ENCODE measurements at places on chromosomes 12 and 14.

DNA sequence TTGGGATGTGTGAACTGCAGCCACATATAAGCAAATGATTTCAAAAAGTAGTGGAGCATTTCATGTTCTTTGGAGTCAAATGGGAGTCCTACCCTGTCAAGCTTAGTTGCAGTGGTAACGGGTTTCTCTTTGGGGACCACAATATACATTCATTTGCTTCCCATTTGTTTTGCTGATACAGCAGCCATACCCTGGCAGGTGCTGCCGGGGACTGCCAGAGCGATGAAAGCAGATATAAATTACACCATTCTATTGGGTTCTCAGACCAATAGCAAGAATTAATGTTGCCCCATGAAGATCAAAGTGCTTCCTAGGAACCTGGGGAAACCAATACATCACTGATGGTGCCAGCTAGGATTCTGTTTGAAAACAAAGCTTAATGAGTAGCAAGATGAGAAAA lies 1621.5 kb upstream of the FLRT2 start:
- DNase-seq = no peak

GRCh38 chr12:22880331-22880730 lies 255.4 kb downstream of the ETNK1 start:
- no peak for DNase-seq

GRCh38 chr14:99037777-99038430 lies 234.1 kb downstream of the BCL11B start:
- no peak for DNase-seq

GRCh38 chr14:90599339-90599738 lies 202.5 kb downstream of the CALM1 start:
- no peak for DNase-seq

- DNase-seq = no peak
These were observed 13.8 kb upstream of the TMTC2 start for GRCh38 chr12:82672811-82673495.

GRCh38 chr14:88872976-88873375 lies 48.5 kb downstream of the TTC8 start:
- DNase-seq = no peak

DNA sequence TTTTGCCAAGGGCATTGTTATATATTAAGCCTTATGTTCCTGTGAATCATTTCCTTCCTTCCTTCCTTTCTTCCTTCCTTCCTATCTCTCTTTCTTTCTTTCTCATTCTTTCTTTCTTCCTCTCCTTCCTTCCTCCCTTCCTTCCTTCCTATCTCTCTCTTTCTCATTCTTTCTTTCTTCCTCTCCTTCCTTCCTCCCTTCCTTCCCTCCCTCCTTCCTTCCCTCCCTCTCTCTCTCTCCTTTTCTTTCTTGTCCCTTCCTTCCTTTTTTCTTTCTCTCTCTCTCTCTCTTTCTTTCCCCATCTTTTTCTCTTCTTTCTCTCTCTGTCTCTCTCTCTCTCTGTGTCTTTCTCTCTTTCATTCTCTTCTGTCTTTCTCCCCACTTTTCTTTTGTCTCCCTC lies 226.6 kb downstream of the ETNK1 start:
- no peak for DNase-seq

DNA sequence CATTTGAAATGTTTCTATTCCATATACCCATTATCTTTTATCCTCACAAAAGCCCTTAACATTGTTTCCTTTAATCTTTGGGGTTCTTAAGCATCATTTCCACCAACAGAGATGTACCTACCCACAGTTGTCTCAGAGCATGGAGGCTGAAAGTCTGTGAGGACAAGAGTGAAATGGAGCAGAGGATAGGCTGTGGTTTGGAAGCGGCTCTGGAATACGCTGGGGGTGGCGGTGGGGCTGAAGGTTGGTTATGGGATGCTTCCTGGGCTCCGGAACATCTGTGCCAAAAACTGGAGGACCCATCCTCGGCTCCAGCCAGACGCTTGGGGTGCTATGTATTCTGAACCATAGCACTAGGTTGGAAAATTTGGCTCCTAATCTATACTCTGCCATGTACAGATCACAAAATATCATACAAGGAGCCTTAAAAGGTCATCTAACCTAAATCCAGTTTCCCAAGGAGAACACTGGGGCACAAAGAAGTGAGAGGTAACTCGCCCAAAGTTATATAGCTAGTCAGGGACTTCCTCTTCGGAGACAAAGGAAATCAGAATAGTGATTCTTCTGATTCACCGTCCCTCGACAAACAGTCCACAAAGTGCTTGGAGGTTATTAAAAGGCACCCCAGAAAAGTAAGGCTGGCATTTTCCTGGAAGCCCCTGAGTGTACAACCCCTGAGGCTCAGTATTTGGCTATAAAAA lies 2.5 kb downstream of the PPP1R3E start:
- peak; percentile 34 for DNase-seq

DNA sequence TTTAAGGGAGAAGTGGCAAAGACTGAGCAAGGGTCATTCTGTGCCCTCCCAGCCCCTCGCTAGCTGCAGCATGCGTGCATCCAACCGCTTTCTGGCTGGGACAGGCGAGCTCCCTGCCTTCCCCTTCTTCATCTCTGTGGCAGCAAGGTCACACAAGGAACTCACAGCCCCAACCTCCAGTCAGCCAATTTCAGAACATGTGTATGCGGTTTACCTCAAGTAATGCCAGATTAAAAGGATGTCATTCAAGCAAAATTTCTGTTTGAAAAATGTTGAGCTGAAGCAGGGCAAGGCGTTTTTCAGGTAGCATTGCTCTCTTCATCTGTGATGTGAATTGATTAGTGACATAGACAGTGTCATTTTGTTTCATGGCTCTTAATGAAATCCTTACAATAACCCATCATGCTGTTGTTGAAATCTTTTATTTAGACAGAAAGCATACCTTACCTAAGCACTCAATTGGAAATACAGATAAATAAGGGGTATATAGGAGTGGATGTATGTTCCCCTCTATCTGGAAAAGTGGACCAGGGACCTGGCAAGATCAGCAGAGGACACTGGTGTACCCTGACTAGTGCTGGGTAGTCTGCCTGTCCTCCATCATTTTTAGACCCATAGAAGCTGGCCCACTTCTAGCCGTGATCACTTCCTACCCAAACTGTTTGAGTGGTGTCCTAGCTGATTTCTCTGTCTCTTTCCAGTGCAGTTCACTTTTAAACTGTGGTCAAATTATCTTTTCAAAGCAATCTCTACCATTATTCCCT lies 82.8 kb upstream of the NEDD1 start:
- DNase-seq = no peak

DNA sequence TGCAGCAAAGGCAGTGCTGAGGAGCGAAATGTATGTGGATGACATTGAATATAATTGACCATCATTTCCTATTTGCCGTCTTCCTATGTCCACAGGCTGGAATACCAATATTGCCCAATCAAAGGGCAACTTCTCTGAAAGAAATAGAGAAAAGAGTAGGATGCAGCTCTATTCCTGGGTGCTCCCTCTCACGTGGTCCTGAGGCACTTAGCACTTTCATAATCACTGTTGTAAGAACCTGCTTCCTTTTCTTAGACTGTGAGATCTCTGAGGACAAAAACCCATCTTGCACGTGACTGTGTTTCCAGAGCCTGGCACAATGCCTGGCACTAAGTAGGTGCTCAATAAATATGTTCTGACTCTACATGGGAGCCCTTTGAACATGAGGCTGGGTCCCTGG lies 122.7 kb upstream of the CPM start:
- no peak for DNase-seq

DNA sequence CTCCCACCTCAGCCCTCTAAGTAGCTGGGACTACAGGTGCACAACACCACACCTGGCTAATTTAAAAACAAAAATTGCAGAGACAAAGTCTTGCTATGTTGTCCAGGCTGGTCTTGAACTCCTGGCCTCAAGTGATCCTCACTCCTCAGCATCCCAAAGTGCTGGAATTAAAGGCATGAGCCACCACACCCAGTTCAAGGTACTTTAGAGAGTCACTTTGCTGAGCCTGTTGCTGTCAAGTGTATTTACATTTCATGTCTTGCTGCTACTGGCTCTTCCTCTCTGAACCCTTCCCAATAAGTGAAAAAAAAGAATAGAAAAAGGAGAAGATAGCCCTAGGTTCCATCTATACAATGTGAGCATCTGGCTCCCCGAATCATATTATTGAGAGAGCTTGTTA lies 38.4 kb downstream of the SLCO1A2 start:
- no peak for DNase-seq

DNA sequence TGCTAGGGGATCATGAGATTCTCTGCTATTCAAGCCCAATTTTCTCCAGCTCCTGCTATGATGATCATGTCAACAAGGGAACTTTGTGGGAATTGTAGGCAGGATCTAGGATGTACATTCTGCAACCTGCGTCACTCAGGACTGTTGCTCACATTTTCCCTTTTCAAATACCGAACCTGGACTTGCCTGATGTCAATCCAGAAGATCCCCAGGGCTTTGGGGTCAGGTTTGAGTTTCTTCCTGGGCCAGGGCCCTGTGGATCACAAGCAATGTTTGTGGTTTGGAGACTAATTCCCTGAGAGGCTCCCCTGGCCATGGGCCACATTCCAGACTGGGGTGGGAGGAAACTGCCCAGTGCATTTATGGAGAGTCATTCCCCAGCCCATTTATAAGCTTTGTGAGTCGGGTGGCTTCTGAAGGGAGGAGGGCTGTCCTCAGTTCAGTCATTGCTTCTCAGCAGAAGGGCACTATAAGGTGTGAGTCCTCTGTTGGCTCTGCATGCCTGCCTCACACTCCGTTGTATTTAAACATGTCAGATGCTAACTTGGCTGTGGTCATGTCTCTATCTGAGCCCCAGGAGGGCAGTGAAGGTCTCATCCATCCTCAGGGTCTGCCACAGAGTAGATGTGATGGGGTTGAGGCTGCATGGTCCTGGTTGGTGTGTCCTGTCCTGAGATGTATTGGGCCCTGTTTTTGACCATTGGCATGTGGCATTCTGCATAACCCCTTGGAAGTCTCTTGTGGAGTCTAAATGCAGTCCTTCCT lies 6.5 kb downstream of the KRT86 start:
- DNase-seq = peak; percentile 99

DNA sequence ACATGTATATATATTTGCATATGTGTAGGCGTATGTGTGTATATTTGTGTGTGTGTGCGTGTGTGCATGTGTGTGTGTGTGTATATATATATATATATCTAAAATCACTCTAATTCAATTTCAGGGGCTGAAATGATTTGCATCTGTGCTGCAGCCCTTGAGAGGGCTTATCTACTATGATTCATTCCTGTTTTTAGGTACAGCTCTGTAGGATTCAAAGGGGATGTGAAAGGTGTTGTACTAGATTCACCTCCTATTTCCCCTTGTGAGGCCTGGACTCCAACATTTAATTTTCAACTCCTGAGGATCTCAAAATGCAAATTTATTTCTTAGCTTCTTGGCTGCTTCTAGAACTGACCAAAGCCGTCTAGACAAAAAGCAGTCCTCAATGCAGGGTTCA lies 11.1 kb downstream of the ERP27 start:
- DNase-seq = no peak

- peak; percentile 60 for DNase-seq
These were observed 66.3 kb downstream of the CLIP1 start for GRCh38 chr12:122356192-122356635.

DNA sequence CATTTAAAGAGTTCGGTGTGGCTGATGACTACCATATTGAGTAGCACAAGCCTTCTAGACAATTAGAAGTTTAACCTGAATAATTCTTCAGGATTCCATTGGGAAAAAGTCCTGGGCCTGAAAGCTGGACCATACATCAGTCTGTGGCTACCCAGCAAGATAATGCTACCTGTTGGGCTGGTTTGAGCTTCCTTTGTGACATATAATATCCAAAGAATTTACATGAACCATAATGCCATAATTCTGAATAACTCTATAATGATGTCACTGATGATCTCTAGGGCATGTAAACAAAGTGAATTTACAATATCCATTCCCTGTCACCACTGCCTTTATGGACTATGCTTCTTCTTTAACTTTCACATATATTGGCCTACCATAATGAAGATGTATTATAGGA lies 3.8 kb upstream of the YBX3 start:
- DNase-seq = no peak

DNA sequence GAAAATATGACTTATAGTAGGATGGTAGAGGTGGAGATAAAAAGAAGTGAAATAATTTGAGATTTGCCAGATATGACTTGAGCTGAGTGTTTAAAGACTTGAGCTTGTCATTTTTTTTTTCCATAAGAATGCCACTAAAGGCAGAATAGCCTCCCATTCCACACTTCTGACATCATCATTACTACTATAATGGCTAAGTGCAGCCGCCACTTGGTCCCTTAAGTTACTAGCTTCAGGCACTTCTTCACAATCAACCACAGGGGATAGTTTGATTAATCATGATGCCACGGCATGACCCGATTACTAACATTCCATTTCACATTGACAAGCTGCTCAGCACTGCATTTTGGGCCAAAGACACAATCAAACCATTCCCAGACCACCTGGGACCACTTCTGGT lies 127.9 kb downstream of the EFCAB11 start:
- DNase-seq = peak; percentile 31

- DNase-seq = no peak
These were observed 64.9 kb downstream of the RIC8B start for GRCh38 chr12:106839333-106839732.

DNA sequence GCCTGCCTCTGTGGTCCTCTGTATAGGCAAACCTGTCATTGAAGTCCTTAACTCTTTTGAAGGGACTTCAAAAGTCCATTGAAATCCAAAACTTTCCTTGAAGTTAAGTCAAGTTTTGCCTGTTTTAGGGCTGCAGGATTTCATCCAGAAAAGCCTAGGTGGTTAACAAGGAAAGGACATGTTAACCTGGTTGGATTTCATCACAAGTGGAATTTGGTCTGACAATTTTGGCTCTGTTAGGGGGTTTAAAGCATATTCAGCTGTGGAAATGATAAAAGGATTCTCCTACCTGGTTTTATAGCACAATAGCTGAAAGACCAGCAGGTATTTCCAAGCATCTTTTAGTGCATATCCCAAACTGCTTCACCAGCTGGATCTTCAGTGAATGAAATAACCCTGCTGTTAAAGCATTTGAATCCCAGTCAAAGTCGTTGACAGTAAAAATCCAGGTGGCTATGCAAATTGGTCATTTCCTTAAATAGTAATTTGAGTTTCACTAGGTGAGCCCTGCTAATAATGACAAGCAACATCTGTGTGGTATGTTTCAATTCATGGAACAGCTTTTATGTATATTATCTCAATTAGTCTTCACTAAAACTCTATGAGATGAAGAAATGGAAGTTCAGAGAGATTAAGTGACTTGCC lies 400.5 kb downstream of the ETNK1 start:
- DNase-seq = no peak

DNA sequence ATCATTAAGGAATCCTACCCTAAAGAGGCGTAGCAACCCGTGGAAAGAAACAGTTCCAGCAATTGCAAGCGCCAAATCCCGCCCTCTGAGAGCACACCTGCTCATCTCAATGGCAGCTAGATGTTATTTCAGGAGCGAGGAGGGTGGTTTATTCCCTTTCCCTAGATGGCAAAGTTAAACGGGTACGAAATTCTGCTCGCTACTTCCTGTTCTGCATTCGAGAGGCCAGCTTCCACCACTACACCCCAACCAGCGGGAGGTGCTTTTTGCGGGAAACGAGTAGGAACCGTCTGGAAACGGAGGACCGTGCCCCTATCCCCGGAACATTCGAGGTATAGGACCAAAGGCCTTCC lies 536 bp downstream of the VPS29 start:
- DNase-seq = peak; percentile 78

GRCh38 chr14:88941414-88941813 lies 117.0 kb downstream of the TTC8 start:
- DNase-seq = peak; percentile 2

- DNase-seq = no peak
These were observed 1.3 kb upstream of the AVPR1A start for GRCh38 chr12:63152321-63152700.

- DNase-seq = peak; percentile 94
These were observed 162.6 kb downstream of the MYRFL start for GRCh38 chr12:69987579-69988091.

- DNase-seq = no peak
These were observed 32.2 kb downstream of the DIP2B start for GRCh38 chr12:50536831-50537537.

- DNase-seq = peak; percentile 74
These were observed 661.2 kb downstream of the SLC16A7 start for GRCh38 chr12:60257063-60257462.

Data from kidney tubule cell (primary cell).